ENCODE measurements at places on chromosomes 5 and 9. TPM values are rescaled to one million over a fixed set of nuclear protein-coding genes. Genes with fewer than 3 reads are reported as not detected.

The SLC46A2 gene
- polyA plus RNA-seq: 45.1 TPM

The BDP1 gene
- polyA plus RNA-seq: 2.0 TPM

The TOMM5 gene
- polyA plus RNA-seq: 117 TPM

The KCNV2 gene
- polyA plus RNA-seq: not detected

The PRLR gene
- polyA plus RNA-seq: 0.79 TPM

The ADRA1B gene
- polyA plus RNA-seq: not detected

The PJA2 gene
- 36.2 TPM for polyA plus RNA-seq

The PPP2R2B gene
- polyA plus RNA-seq: not detected

GRCh38 chr9:86854898-86855523, 92.3 kb downstream of the GAS1 start:
- no peak overlapping the region for H3K27ac ChIP-seq
- DNase-seq: no peak
- H3K4me3 ChIP-seq: no peak overlapping the region
- H3K4me1 ChIP-seq: no peaks in the 10 kb centered on the region
- H3K27me3 ChIP-seq: no peaks in the 10 kb centered on the region

DNA sequence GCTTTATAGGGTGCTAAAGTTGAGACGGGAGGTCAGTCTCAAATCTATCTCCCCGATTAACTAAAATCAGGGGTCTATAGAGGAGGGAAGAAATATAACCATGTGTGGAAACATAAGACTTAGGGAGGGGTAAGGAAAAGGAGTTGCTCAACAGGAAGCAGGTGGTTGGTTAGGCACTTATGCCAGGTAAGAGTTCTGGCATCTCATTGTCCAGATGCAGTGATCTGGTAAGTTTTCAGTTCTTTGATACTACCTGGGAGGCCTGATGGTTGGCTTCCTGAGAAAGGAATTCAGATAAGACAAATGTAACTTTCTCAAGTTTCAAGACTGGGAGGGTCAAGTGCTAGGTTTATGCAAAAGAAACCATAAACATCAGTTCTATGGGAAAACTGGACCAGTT, 47.7 kb downstream of the CERT1 start:
- H3K4me1 ChIP-seq: peaks cover 13% of the 10 kb centered on the region
- H3K4me3 ChIP-seq: no peak overlapping the region
- no peaks in the 10 kb centered on the region for H3K36me3 ChIP-seq
- no peaks in the 10 kb centered on the region for H3K27me3 ChIP-seq

DNA sequence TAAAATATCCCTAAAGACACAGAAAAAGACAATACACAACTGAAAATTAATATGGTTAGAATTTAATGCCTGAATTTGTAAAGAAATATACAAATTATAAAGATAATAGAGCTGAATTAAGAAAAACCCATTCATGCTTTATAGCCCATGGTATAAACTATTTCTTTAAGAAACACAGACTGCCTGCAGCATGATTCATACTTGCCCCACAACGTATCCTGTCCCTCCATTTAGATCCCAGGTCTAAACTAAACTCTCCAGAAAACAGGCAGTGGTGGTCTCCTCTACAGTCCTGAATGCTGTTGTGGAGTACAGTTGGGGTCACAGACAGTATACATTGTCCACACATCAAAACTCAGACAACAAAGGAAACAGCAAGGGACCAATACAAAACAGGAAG, 24.8 kb downstream of the IL6ST start:
- no peak overlapping the region for H3K4me3 ChIP-seq
- no peaks in the 10 kb centered on the region for H3K27me3 ChIP-seq
- no peak overlapping the region for H3K27ac ChIP-seq
- DNase-seq: no peak
- peaks cover 70% of the 10 kb centered on the region for H3K36me3 ChIP-seq

DNA sequence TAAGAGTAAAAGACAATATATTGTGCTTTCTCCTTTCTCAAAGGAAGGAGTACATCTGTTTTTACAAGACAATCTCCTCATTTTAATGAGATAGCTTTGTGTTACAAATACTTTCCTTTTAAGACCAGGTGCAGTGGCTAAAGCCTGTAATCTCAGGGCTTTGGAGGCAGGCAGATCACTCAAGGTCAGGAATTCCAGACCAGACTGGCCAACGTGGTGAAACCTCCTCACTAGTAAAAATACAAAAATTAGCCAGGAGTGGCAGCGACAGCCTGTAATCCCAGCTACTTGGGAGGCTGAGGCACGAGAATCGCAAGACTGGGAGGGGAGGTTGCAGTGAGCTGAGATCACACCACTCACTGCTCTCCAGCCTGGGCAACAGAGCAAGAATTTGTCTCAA, 11.8 kb downstream of the TMEM161B start:
- H3K27ac ChIP-seq: no peak overlapping the region
- no peaks in the 10 kb centered on the region for H3K4me1 ChIP-seq
- H3K36me3 ChIP-seq: no peaks in the 10 kb centered on the region
- no peak overlapping the region for H3K4me3 ChIP-seq
- no peaks in the 10 kb centered on the region for H3K27me3 ChIP-seq

GRCh38 chr5:150781706-150782614, 3.4 kb downstream of the SMIM3 start:
- peaks cover 76% of the 10 kb centered on the region for H3K4me1 ChIP-seq
- peak; percentile 32 for DNase-seq
- H3K36me3 ChIP-seq: no peaks in the 10 kb centered on the region
- H3K27me3 ChIP-seq: no peaks in the 10 kb centered on the region
- H3K4me3 ChIP-seq: no peak overlapping the region

- no peaks in the 10 kb centered on the region for H3K27me3 ChIP-seq
- H3K4me3 ChIP-seq: no peak overlapping the region
- peak overlapping the region; percentile 94 for H3K27ac ChIP-seq
These were observed 26.0 kb upstream of the SEMA4D start for GRCh38 chr9:89523948-89524347.

- no peak for DNase-seq
- no peaks in the 10 kb centered on the region for H3K27me3 ChIP-seq
- no peaks in the 10 kb centered on the region for H3K4me1 ChIP-seq
- no peaks in the 10 kb centered on the region for H3K36me3 ChIP-seq
- H3K27ac ChIP-seq: no peak overlapping the region
These were observed 255.5 kb downstream of the PDE4D start for GRCh38 chr5:59637884-59638580.

GRCh38 chr5:65113771-65114170, 345.0 kb downstream of the CWC27 start:
- H3K4me1 ChIP-seq: no peaks in the 10 kb centered on the region
- H3K27ac ChIP-seq: no peak overlapping the region
- no peaks in the 10 kb centered on the region for H3K27me3 ChIP-seq
- DNase-seq: no peak

DNA sequence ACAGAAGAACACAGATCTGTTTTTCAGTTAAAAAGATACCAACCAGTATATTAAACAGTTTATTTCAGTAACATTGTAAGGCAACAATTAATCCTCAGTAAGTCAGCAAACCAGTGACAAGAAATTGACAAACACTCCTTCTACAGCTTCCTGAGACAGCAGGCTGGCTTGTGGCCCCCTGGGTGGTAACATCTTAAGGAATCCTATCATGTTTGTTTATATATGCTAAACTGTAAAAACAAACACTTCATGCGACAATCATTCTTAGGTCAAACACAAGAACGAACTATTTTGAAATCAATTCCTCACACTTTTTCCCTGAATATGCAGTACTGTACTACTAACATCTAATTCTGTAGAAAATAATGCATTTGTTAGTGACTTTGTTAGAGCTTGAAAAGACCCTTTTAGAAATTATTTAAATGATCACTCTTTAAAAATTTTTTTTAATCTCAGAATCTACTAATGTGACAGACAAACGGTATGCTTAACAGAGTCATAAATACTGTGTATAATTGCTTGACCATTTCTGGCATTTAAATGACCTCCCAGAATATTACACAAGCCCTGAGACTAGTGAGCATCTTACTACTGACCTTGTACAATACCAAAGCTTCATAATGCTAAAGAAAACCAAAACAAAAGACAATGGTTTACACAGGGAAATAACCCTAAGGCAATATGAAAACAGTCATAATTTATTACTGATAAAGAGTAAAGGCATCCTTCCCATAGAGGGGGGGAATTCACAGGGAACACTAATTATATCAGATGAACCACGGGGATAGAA, 48.2 kb downstream of the ERMP1 start:
- H3K4me3 ChIP-seq: no peak overlapping the region
- peaks cover 60% of the 10 kb centered on the region for H3K36me3 ChIP-seq
- no peaks in the 10 kb centered on the region for H3K27me3 ChIP-seq
- peak overlapping the region; percentile 28 for H3K27ac ChIP-seq

DNA sequence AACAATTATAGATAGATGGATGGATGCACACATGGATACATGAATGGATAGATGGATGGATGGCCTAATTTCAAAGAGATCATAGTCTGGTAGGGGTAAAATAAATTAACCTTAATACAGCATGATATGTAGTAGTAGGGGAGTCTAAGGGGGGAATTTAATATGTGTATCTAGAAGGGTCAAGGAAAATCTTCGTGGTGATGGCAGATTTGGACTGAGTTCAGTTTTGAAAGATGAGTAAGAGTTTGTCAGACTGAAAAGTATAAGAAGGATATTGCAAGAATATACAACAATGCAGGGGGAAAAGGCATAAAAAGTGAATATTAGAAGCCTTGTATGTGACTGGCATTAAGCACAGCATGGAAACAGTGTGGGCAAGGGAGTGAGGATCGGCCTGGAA, 98.7 kb downstream of the ZNF462 start:
- DNase-seq: no peak
- no peaks in the 10 kb centered on the region for H3K36me3 ChIP-seq
- no peaks in the 10 kb centered on the region for H3K27me3 ChIP-seq
- H3K4me1 ChIP-seq: no peaks in the 10 kb centered on the region
- H3K27ac ChIP-seq: no peak overlapping the region

DNA sequence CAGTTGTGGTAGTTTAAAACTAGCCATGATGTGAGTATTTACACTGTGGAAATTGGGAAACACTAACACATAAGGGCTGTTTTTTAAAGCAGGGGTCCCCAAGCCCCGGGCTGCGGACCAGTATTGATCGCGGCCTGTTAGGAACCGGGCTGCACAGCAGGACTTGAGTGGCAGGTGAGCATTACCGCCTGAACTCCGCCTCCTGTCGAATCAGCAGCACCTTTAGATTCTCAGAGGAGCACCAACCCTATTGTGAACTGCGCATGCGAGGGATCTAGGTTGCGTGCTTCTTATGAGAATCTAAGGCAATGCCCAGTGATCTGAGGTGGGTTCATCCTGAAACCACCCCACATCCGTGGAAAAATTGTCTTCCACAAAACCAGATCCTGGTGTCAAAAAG, 127.8 kb downstream of the PCSK5 start:
- peaks cover 5% of the 10 kb centered on the region for H3K4me1 ChIP-seq
- H3K27me3 ChIP-seq: no peaks in the 10 kb centered on the region
- no peak overlapping the region for H3K27ac ChIP-seq
- H3K4me3 ChIP-seq: no peak overlapping the region
- no peak for DNase-seq

- H3K4me3 ChIP-seq: peak overlapping the region; percentile 74
- DNase-seq: peak; percentile 47
- H3K36me3 ChIP-seq: no peaks in the 10 kb centered on the region
These were observed 1.1 kb downstream of the ALDH1A1 start for GRCh38 chr9:72951520-72952380.

DNA sequence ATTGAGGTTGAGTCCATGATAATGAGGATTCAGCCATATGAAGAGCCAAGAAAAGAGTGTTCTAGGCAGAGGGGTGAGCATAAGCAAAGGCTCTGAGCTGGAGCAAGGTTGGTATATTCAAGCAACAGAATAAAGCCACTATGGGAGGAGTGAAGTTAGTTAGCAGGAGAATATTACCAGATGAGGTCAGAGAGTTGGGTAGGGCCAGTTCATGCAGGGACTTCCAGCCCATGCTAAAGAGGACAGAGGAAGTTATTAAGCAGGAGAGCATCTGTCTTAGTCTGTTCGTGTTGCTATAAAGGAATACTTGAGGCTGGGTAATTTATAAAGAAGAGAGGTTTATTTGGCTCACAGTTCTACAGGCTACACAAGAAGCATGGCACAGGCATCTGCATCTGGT, 57.1 kb upstream of the ATG10 start:
- H3K27me3 ChIP-seq: no peaks in the 10 kb centered on the region
- no peak overlapping the region for H3K4me3 ChIP-seq
- H3K27ac ChIP-seq: no peak overlapping the region
- no peaks in the 10 kb centered on the region for H3K36me3 ChIP-seq

GRCh38 chr5:146238973-146239372, 35.6 kb downstream of the RBM27 start:
- H3K4me3 ChIP-seq: no peak overlapping the region
- no peaks in the 10 kb centered on the region for H3K27me3 ChIP-seq

DNA sequence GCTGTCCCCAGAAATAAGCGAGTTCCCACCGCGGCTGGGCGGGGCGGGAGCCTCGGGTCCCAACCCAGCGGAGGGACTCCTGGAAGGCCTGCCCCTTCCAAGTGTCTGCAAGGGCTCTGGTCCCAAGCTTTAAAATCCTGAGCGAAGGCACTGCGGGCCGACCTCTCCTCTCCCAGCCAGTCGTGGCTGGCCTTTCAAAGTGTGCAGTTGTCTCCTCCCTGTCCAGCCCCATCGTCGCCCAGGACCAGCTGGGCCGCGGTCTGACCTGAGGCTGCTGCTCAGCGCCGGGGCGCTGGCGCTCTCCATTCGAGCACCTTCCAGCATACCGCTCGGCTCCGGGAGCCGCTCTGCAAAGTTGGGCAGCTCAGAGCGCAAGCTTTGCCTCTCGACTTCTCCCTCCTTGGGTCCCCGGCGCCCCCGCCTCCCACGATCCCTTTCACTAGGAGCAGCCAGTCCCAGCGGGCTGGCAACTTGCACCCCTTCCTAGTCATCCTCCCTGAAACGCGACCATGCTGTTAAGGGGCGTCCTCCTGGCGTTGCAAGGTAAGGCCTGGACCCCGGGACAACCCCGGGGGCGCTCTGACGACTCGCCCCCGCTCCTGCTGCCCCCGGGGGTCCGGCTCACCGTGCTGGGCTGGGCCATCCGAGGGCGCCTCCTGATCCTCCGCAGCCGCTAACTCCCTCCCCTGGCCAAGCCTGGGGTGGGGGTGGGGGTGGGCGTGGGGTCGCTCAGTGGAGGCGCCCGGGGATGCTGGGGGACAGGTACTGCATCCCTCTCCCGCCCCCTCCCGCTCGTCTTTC, at the start of gene MAMDC2:
TSS of gene MAMDC2 (plus strand) at position 160 of the 801 bp plus-strand sequence. CDS start at position 510, 350 bp downstream.
- H3K27me3 ChIP-seq: peaks cover 23% of the 10 kb centered on the region
- H3K4me1 ChIP-seq: peaks cover 17% of the 10 kb centered on the region
- H3K4me3 ChIP-seq: peak within 1 kb of the TSS; percentile 1
- peak; percentile 2 for DNase-seq
- no peaks in the 10 kb centered on the region for H3K36me3 ChIP-seq

- no peak overlapping the region for H3K27ac ChIP-seq
- H3K4me3 ChIP-seq: no peak overlapping the region
- no peaks in the 10 kb centered on the region for H3K4me1 ChIP-seq
- DNase-seq: no peak
These were observed 74.4 kb upstream of the RUSC2 start for GRCh38 chr9:35415402-35416097.

- no peak overlapping the region for H3K4me3 ChIP-seq
- peaks cover 8% of the 10 kb centered on the region for H3K4me1 ChIP-seq
- H3K36me3 ChIP-seq: no peaks in the 10 kb centered on the region
- DNase-seq: no peak
These were observed 124.0 kb upstream of the TAF11L2 start for GRCh38 chr5:17373814-17374556.

- peaks cover 20% of the 10 kb centered on the region for H3K4me1 ChIP-seq
- H3K27ac ChIP-seq: no peak overlapping the region
- no peaks in the 10 kb centered on the region for H3K27me3 ChIP-seq
- no peak for DNase-seq
These were observed 330.4 kb upstream of the KLF4 start for GRCh38 chr9:107819772-107820565.

Measured in CD14-positive monocyte (primary cell).